Common myeloid progenitor, CD34-positive (primary cell): ENCODE measurements at places on chromosomes 1 and 21.

DNA sequence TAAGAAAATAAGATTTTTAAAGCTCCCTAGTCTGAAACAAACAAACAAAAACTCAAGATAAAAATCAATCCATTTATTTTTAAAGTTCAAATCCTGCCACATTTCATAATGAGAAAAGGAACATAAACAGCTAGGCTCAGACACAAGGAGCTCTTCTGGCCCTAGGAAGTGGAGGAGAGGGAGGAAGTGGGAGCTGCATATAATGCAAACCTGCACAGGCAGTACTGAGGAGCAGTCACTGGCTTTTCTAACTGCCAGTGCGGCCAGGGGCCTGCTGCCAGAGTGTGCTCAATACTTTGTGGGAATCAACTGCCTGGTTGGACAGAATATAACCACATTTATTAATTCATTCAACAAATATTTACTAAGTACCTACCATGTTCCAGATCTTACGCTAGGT lies 139.8 kb upstream of the SPATA6 start:
- DNase-seq: no peak
- H3K27me3 ChIP-seq: no peaks in the 10 kb centered on the region
- H3K27ac ChIP-seq: no peak overlapping the region
- H3K36me3 ChIP-seq: no peaks in the 10 kb centered on the region
- H3K4me1 ChIP-seq: no peaks in the 10 kb centered on the region
- no peak overlapping the region for H3K4me3 ChIP-seq

DNA sequence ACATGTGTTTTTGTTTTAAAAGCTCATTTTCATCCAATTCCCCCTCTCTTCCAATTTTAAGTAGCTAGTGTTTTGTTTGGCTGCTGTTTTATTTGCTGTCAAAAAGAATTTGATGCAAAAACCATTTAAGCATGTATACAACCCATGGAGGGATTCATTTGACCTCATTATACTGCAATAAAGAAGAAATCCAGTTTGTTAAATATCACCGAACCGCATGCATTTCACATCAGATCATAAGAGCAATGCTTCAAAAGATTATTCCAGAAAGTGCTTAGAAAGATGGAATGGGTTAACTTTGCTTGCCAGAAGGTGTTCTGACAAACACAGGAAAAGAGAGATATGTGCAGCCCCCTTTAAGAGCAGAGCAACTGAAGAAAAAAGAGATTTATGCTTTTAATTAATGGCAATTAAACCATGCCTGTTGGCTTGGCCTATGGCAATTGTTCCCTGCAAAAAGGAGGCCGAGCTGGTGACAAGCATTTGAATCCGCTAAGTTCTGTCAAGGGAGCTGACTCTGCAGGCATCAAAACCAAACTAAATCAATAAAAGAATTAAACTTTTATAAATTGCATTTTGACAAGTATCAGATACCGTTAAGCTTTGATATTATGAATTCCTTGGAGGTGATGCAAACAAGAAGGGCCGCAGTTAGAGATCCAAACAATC lies 14.4 kb upstream of the BARHL2 start:
- peaks cover 96% of the 10 kb centered on the region for H3K27me3 ChIP-seq
- H3K27ac ChIP-seq: no peak overlapping the region
- no peaks in the 10 kb centered on the region for H3K36me3 ChIP-seq
- H3K4me1 ChIP-seq: peaks cover 22% of the 10 kb centered on the region
- H3K4me3 ChIP-seq: no peak overlapping the region
- DNase-seq: peak; percentile 13

DNA sequence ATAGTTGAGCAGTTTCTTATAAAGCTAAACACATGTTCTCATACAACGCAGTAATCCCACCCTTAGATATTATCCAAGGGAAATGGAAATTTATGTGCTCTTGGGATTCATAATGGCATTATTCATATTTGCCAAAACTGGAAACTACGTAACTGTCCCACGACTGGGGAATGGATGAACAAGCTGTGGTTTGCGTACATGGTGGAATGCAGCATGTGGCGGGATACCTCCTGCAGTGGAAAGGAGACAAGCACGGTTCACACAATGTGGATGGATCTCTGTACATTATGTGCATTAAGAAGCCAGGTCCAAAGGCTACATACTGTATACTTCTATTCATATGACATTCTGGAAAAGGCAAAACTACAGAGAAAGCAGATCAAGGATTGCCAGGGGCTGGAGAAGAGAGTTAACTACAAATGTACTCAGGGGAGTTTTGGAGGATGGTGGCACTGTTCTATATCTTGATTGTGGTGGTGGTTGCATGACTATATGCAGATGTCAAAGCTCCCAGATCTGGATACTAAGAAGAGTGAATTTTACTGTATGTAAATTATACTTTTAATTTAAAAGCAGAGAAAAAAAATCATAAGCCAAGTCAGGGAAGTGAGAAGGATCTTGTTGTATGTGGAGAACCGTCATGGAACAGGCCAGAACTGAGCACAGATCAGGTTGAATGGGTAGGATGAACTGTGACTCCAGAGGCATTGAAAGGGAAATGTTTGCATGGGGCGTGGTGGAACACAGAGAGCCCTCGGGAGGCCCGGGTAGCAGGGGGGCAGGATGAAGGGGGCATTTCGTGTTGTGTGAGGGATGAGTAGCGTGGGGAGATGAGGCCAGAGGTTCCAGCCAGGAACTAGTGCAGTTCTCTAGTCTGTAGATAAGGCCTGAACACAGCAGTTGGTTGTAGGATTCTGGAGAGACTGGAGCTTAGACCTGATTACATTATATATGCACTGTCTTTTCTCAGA lies 90.7 kb downstream of the GALNT2 start:
- no peak overlapping the region for H3K27ac ChIP-seq
- peak; percentile 31 for DNase-seq
- H3K36me3 ChIP-seq: no peaks in the 10 kb centered on the region
- no peaks in the 10 kb centered on the region for H3K27me3 ChIP-seq
- H3K4me1 ChIP-seq: peaks cover 5% of the 10 kb centered on the region
- H3K4me3 ChIP-seq: no peak overlapping the region

DNA sequence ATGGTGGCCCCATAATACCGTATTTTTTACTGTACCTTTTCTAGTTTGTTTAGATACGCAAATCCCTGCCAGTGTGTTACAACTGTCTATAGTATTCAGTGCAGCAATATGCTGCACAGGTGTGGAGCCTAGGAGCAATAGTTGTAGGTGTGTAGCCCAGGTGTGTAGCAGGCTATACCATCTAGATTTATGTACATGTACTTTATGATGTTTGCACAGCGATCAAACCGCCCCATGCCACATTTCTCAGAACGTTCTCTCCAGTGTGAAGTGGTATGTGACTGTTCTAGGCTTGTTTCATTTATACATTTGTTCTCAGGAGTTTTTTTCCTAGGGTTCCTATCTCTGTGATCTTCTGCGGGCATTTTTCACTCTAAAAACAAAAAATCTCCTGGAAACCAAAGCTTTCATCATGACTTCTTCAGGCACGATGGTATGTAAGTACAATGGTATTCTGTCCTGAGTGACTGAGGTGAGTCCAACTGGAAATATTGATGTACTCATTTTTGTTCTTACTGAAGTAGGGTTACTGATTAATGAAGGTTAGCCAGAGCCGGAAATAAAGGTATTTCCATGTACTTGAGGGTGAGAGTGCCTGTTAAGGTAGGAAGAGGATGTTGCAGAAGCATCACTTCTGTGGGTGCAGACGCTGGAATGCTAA lies 153.0 kb downstream of the GABPA start:
- no peak for DNase-seq
- peaks cover 22% of the 10 kb centered on the region for H3K36me3 ChIP-seq
- H3K4me3 ChIP-seq: no peak overlapping the region
- H3K27me3 ChIP-seq: no peaks in the 10 kb centered on the region
- H3K4me1 ChIP-seq: no peaks in the 10 kb centered on the region
- no peak overlapping the region for H3K27ac ChIP-seq

- H3K36me3 ChIP-seq: no peaks in the 10 kb centered on the region
- no peaks in the 10 kb centered on the region for H3K27me3 ChIP-seq
- no peak overlapping the region for H3K4me3 ChIP-seq
- no peaks in the 10 kb centered on the region for H3K4me1 ChIP-seq
These were observed 192.5 kb downstream of the ZZZ3 start for GRCh38 chr1:77489910-77490309.

DNA sequence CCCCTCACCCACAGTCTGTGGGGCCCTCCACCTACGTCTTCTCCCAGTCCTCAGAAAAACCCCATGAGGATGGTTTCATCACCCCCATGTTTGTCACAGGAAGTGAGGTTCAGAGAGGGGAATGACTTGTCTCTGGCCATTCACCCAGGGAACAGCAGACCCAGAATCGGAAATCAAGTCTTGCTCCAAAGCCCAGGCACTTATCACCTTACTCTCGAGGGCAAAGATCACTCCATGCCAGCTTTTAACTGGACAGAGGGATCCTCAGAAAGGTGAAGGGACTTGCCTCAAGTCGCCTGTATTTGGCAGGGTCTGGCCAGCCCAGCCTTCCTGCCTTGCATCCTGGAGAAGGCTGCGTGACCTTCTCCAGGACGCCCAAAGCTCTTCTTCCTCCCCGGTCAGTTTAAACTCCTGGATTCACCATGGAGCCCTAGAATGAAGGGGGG lies 57.9 kb upstream of the SSBP3 start:
- H3K27ac ChIP-seq: no peak overlapping the region
- peaks cover 74% of the 10 kb centered on the region for H3K4me1 ChIP-seq
- DNase-seq: no peak
- H3K36me3 ChIP-seq: no peaks in the 10 kb centered on the region
- H3K27me3 ChIP-seq: no peaks in the 10 kb centered on the region
- no peak overlapping the region for H3K4me3 ChIP-seq

DNA sequence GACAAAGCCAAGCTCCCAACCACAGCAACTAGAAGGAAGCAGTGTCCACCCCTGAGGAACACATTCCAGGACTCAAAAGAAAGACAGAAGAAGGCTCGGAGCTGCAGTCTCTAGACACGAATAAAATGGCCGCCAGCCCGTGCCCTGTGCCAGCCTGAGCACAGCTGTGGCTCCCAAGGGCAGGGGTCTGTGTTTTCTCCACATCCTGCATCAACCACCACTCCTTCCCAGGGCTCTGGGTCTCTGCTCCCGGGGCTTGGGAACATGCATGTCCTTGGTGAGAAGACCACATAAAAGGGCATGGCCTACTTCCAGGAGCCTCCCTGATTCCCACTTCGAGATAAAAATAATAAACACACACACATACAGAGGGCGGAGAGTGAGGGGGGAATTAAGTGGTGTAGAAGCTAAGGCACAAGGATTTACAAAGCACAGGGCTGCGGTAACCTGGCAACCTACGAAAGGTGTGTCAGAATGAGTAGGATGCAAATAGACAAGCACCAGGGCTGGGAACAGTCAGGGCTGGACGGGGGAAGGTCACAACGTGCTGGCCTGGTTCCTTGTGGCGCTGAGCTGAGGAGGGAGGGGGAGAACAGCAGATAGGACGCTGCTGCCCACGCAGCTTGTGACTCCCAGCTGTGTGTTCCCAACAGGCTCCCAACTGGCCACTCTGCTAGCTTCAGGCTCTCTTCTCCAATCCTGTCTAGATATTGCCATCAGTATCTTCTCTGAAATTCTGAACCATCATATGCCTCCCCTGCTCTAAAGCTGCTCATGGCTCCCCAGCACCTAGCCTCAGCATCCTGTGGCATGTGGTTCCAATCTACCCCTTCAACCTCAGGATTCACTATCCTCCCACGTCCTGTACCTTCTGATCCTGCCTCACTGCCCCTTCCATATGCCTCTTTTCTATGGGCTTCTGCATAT lies 72.5 kb downstream of the CD34 start:
- H3K4me1 ChIP-seq: peaks cover 25% of the 10 kb centered on the region
- DNase-seq: no peak
- peaks cover 65% of the 10 kb centered on the region for H3K36me3 ChIP-seq
- no peak overlapping the region for H3K27ac ChIP-seq
- no peak overlapping the region for H3K4me3 ChIP-seq

- no peak overlapping the region for H3K27ac ChIP-seq
- no peak overlapping the region for H3K4me3 ChIP-seq
- no peak for DNase-seq
- H3K36me3 ChIP-seq: no peaks in the 10 kb centered on the region
These were observed 3.8 kb upstream of the MUL1 start for GRCh38 chr1:20511518-20512428.
